ENCODE measurements at places on chromosomes 3 and 15.

DNA sequence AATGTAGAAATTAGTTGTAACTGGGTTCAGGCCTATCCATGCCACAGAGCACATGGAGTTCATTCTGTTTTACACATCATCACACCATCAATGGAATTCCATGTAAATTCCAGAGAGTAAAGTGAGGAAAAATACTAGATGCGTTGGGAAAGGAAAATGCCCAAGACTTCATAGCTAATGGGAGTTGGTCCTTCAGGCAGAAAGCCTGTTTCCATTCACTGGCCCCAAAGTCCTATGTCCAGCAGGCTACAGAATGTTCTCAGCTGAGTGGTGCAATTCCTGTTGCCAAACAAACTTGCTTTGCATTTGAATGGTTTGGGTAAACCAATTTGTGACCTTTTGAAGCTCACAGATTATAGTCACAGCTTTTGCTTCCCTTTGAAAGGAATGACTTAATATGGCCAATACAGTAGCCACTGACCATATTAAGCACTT, 164.6 kb upstream of the PFN2 start:
- DNase-seq, result no peak

- no peak for DNase-seq
Observed at GRCh38 chr3:149000206-149000745, 8.9 kb downstream of the GYG1 start.

- DNase-seq, result no peak
Observed at GRCh38 chr3:152193673-152194267, 75.0 kb upstream of the MBNL1 start.

GRCh38 chr3:106699122-106699521, 678.1 kb upstream of the CCDC54 start:
- peak; percentile 84 for DNase-seq

DNA sequence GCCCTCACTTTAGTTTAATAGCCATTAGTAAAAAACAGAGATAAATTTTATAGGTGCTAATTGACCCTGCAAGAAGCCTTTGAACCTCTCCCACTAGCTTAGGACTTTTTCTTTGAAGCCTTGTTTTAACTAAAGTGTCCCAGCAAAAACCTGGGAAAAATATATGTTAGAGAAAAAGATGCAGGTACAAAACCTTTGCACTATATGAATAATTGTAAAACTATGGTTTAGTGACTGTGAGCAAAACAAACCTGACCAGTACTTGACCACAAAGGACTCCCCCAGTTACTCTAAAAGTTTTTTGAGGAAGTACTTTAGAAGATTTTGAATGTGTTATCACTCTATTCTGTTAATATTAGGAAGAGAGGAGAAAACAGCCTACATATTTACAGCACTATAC, 123.3 kb upstream of the TP63 start:
- no peak for DNase-seq

- no peak for DNase-seq
Observed at GRCh38 chr3:106825962-106826605, 551.2 kb upstream of the CCDC54 start.

DNA sequence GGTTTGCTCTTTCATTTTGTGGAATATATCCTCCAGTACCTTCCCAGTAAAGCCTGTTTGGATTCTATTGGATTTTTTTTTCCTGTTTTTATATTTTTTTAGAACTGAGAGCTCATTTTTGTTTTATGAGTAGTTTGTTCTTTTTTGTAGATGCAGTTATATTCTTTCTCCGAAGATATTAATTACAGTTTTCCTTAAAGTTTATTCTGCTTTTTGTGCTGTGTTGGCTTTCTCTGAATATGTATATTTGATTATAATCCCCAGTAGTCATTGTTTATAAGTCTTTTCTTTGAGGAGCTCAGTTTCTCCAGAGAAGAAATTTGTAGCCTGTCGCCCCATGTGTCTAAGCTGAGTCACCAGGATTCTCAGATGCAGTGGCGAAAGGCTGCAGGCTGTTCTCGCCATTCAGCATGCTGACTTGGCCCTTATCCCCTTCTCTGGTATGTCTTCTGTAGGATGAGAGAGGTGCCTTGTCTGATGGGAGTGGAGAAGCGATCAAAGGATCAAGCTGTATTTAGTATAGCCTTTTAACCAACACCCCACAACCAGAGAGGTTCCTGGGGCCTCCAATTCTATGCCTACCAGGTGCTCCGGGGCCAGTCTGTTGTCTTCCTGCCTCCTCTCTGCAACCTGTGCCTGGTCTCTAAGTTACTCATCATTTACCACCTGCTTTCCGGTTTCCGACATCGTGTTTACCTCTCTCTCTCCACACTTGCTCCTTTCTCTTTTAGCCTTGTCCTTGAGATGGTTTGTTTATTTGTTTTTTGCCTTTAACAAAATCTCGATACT, 31.7 kb upstream of the MFSD1 start:
- no peak for DNase-seq

- DNase-seq, result no peak
Observed at GRCh38 chr15:76533995-76534394, 197.4 kb downstream of the ISL2 start.

- DNase-seq, result no peak
Observed at GRCh38 chr3:179716811-179717210, 64.0 kb downstream of the USP13 start.
